ENCODE measurements at places on chromosomes 11 and 22. TPM values are rescaled to one million over a fixed set of nuclear protein-coding genes. Genes with fewer than 3 reads are reported as not detected.
A peak's percentile ranks its signal among the peaks of the same experiment; 100 is the strongest.

- H3K27ac ChIP-seq: no peak overlapping the region
- H3K36me3 ChIP-seq: no peaks in the 10 kb centered on the region
Measured at GRCh38 chr11:34671946-34672345, 51.1 kb downstream of the EHF start.

GRCh38 chr11:271319-271715 is 6.9 kb upstream of the NLRP6 start:
- H3K4me3 ChIP-seq: no peak overlapping the region
- H3K27me3 ChIP-seq: peaks cover 41% of the 10 kb centered on the region
- H3K27ac ChIP-seq: no peak overlapping the region
- H3K4me1 ChIP-seq: no peaks in the 10 kb centered on the region
- DNase-seq: no peak

Gene ANKK1
- 0.09 TPM for total RNA-seq

- peaks cover 50% of the 10 kb centered on the region for H3K36me3 ChIP-seq
- no peak overlapping the region for H3K4me3 ChIP-seq
- H3K27me3 ChIP-seq: no peaks in the 10 kb centered on the region
- DNase-seq: no peak
Measured at GRCh38 chr22:38866399-38867123, 5.5 kb downstream of the CBX6 start.

Gene CCDC73
- not detected for total RNA-seq

Gene BTBD18
- not detected for total RNA-seq

- DNase-seq: peak; percentile 77
- no peaks in the 10 kb centered on the region for H3K36me3 ChIP-seq
- peak within 1 kb of the TSS; percentile 67 for H3K27ac ChIP-seq
- H3K27me3 ChIP-seq: peaks cover 14% of the 10 kb centered on the region
Measured at GRCh38 chr11:105609832-105610781, at the start of gene GRIA4. TSS of gene GRIA4 (plus strand) at chr11:105610073. CDS start at chr11:105610998, 925 bp downstream.

- peaks cover 35% of the 10 kb centered on the region for H3K27me3 ChIP-seq
- no peak overlapping the region for H3K4me3 ChIP-seq
- H3K36me3 ChIP-seq: no peaks in the 10 kb centered on the region
Measured at GRCh38 chr11:69873166-69874077, 54.2 kb upstream of the FGF3 start.

Gene SOX6
- total RNA-seq: 26.5 TPM

GRCh38 chr11:118086913-118087768 is at the start of gene SMIM35:
TSS of gene SMIM35 (minus strand) at chr11:118086963. CDS start at chr11:118086757, 206 bp downstream.
- H3K4me3 ChIP-seq: no peak within 1 kb of the TSS
- H3K4me1 ChIP-seq: peaks cover 15% of the 10 kb centered on the region
- DNase-seq: peak; percentile 61
- H3K27ac ChIP-seq: peak within 1 kb of the TSS; percentile 13

GRCh38 chr11:115590254-115590653 is 86.0 kb upstream of the CADM1 start:
- no peak overlapping the region for H3K4me3 ChIP-seq
- H3K36me3 ChIP-seq: no peaks in the 10 kb centered on the region
- H3K27ac ChIP-seq: no peak overlapping the region

Gene APOA1
- 2.9 TPM for total RNA-seq

DNA sequence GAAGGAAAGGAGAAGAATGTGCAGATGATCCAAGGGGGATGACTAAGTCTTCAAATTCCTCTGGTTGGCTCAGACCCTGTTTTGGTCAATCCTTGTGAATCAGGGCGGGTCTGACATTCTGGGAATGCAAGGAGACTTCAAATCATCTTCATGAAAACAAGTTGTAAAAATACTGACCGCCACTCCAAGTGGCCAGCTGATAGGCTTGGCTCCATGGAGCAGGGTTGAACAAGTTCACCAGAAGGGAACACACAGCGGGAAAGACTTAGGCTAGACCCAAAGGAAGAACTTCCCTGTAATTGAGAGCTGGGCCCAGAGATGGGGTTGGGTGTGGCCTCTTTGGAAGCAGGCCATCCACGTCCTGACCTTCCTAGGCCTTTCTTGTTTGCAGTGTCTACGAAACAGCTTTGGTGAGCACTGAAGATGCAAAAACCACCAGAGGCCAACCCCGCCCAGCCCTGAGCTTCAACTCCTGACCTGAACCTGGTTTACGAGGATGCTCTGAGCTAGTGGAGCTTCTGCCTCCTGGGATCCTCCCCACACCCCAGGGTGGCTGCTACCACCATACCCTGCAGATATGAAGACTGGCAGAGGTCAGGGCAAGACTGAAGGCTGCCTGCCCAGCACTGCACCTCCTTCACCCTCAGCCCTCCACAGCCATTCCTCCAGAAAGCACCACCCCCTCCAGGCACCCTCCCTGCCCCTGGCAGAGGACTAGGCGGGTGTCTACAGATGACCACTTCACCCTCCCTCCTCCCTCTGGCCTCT is 26.1 kb downstream of the GDPD5 start:
- no peak overlapping the region for H3K4me3 ChIP-seq
- H3K4me1 ChIP-seq: peaks cover 28% of the 10 kb centered on the region
- no peaks in the 10 kb centered on the region for H3K27me3 ChIP-seq

- no peak for DNase-seq
- peaks cover 4% of the 10 kb centered on the region for H3K27me3 ChIP-seq
- no peak overlapping the region for H3K27ac ChIP-seq
- peaks cover 22% of the 10 kb centered on the region for H3K4me1 ChIP-seq
- H3K36me3 ChIP-seq: no peaks in the 10 kb centered on the region
- no peak overlapping the region for H3K4me3 ChIP-seq
Measured at GRCh38 chr22:18068381-18068988, 9.3 kb upstream of the PEX26 start.

Gene CEP126
- total RNA-seq: 3.5 TPM

- H3K27me3 ChIP-seq: no peaks in the 10 kb centered on the region
- H3K4me3 ChIP-seq: no peak overlapping the region
- no peak overlapping the region for H3K27ac ChIP-seq
- no peak for DNase-seq
Measured at GRCh38 chr11:101008961-101009689, 120.5 kb downstream of the PGR start.

DNA sequence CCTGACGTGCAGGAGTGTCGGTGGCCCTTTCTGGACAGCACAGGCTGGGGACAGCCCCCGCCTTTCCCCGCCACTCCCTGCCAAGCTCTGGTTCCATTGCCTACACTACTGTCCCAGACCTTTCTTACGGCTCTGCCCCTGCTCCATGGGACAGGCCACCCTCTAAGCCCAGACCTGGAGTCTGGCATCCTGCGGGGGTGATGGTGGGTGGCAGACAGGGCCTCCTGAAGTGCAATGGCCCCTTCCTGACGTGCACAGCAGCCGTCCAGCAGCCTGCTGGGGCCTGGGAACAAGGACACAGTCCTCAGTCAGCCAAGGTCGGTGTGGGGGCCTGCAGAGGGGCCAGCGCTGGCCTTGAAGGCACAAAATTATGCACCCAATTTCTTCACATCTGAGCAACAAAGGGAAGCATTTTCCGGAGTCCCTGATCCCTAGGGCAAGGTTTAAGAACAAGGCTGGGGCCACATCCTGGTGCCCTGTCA is 79.7 kb upstream of the KCNQ1OT1 start:
- H3K36me3 ChIP-seq: no peaks in the 10 kb centered on the region
- no peak overlapping the region for H3K4me3 ChIP-seq
- no peak for DNase-seq
- H3K27me3 ChIP-seq: no peaks in the 10 kb centered on the region

- no peaks in the 10 kb centered on the region for H3K4me1 ChIP-seq
- peaks cover 69% of the 10 kb centered on the region for H3K36me3 ChIP-seq
- DNase-seq: no peak
- H3K27me3 ChIP-seq: no peaks in the 10 kb centered on the region
- no peak overlapping the region for H3K4me3 ChIP-seq
Measured at GRCh38 chr11:74839446-74839845, 90.8 kb downstream of the RNF169 start.

Gene PLAAT4
- total RNA-seq: 5.9 TPM

Gene OR5T2
- not detected for total RNA-seq

GRCh38 chr22:25775531-25775930 is 33.5 kb downstream of the MYO18B start:
- H3K4me3 ChIP-seq: no peak overlapping the region
- no peak for DNase-seq
- no peak overlapping the region for H3K27ac ChIP-seq
- H3K36me3 ChIP-seq: peaks cover 64% of the 10 kb centered on the region
- H3K27me3 ChIP-seq: no peaks in the 10 kb centered on the region

GRCh38 chr22:48556751-48557150 is 1270.9 kb downstream of the BRD1 start:
- no peak for DNase-seq
- H3K36me3 ChIP-seq: no peaks in the 10 kb centered on the region
- H3K27ac ChIP-seq: no peak overlapping the region
- H3K4me3 ChIP-seq: no peak overlapping the region
- no peaks in the 10 kb centered on the region for H3K4me1 ChIP-seq

DNA sequence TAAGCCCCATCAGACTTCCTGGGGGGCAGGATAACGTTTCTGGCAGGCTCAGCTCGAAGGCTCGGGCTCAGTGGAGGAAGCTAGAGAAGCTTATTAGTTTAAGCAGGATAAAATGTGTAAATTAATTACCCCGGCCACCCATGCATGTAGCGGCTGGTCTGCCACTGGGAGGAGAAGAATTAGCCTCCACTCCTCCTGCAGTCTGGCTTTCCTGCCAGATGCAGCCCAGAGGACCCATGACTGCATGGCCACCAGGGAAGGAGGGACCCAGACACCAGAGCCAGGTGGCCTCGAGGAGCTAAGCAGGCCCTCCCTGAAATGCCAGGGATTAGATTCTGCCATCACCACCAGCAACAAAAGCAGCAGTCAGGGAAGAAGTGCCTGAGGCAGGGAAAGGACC is 32.3 kb downstream of the TRIM29 start:
- no peak overlapping the region for H3K4me3 ChIP-seq
- H3K27me3 ChIP-seq: peaks cover 22% of the 10 kb centered on the region
- no peaks in the 10 kb centered on the region for H3K4me1 ChIP-seq
- no peaks in the 10 kb centered on the region for H3K36me3 ChIP-seq
- DNase-seq: no peak

- H3K4me3 ChIP-seq: no peak overlapping the region
- peak; percentile 63 for DNase-seq
- peaks cover 10% of the 10 kb centered on the region for H3K4me1 ChIP-seq
- peaks cover 3% of the 10 kb centered on the region for H3K36me3 ChIP-seq
- no peaks in the 10 kb centered on the region for H3K27me3 ChIP-seq
Measured at GRCh38 chr22:46942799-46943785, 180.6 kb downstream of the TBC1D22A start.

Gene SULT4A1
- total RNA-seq: 1.2 TPM

Gene DSCAML1
- 0.80 TPM for total RNA-seq

GRCh38 chr11:16891964-16892363 is 122.2 kb downstream of the PLEKHA7 start:
- no peak overlapping the region for H3K4me3 ChIP-seq
- H3K27me3 ChIP-seq: no peaks in the 10 kb centered on the region

Gene TREH
- under 0.01 TPM for total RNA-seq

GRCh38 chr11:109586789-109587188 is 164.8 kb downstream of the C11orf87 start:
- H3K27me3 ChIP-seq: no peaks in the 10 kb centered on the region
- no peaks in the 10 kb centered on the region for H3K36me3 ChIP-seq
- no peaks in the 10 kb centered on the region for H3K4me1 ChIP-seq
- H3K4me3 ChIP-seq: no peak overlapping the region
- H3K27ac ChIP-seq: no peak overlapping the region
- DNase-seq: no peak

Gene CSKMT
- total RNA-seq: 7.6 TPM

GRCh38 chr11:31479066-31479465 is 30.4 kb downstream of the IMMP1L start:
- no peaks in the 10 kb centered on the region for H3K36me3 ChIP-seq
- no peaks in the 10 kb centered on the region for H3K4me1 ChIP-seq
- H3K27ac ChIP-seq: no peak overlapping the region
- DNase-seq: no peak

Gene TUB
- total RNA-seq: 16.7 TPM

Gene SMC1B
- total RNA-seq: 0.04 TPM

DNA sequence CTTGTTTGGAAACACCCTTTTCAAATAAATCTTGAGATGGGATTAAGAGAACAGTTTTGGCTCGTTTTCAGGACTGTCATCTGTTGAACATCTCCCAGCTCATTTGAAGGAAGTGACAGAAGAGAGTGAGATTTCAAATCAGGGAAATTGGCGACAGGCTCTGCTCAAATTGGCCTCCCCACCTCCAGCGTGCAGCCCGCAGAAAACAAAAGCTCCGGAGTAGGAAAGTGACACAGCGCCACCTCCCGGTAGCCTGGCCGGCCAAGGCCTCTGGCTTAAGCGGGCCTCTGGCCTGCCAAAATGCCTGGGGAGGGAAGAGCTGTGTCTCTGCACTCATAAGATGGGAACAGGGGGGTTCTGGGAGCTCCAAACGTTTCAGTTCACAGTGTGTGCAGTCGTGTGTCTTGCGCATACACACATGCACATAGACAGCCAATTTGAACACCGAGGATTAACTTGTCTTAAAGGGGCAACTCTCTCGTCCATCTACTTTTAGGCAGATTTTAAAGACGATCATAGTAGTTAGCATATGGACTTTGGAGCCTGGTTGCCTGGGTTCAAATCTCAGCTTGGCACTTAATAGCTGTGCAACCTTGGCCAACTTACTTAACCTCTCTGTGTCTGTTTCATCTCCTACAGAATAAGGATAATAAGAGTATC is 132.7 kb upstream of the RCN1 start:
- H3K4me1 ChIP-seq: no peaks in the 10 kb centered on the region
- H3K27ac ChIP-seq: no peak overlapping the region
- peak; percentile 65 for DNase-seq
- no peaks in the 10 kb centered on the region for H3K36me3 ChIP-seq
- H3K4me3 ChIP-seq: no peak overlapping the region

DNA sequence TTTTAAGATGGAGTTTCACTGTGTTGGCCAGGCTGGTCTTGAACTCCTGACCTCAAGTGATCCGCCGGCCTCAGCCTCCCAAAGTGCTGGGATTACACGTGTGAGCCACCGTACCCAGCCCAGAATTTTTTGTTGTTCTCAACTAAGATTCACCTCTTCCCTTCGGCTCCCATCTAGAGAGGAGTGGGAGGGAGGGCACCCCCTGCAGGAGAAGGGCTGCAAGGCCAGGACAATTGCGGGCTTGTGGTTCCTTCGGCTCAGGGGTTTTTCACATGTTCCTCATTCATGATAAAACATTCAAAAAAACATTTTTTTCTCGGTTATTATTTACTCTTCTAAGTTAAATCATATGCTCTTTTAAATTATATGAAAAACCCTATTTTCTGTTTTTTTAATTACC is 201.1 kb upstream of the LRRC4C start:
- H3K36me3 ChIP-seq: no peaks in the 10 kb centered on the region
- H3K27me3 ChIP-seq: no peaks in the 10 kb centered on the region
- no peak for DNase-seq
- no peaks in the 10 kb centered on the region for H3K4me1 ChIP-seq

GRCh38 chr22:45233386-45233785 is 7.3 kb downstream of the KIAA0930 start:
- H3K36me3 ChIP-seq: peaks cover 6% of the 10 kb centered on the region
- DNase-seq: no peak
- H3K4me1 ChIP-seq: peaks cover 3% of the 10 kb centered on the region
- H3K27me3 ChIP-seq: no peaks in the 10 kb centered on the region
- no peak overlapping the region for H3K4me3 ChIP-seq

Gene MS4A3
- 0.49 TPM for total RNA-seq

Gene AMOTL1
- total RNA-seq: 53.9 TPM
